ENCODE measurements at places on chromosomes 11 and 22.
A peak's percentile ranks its signal among the peaks of the same experiment; 100 is the strongest.

- DNase-seq, result no peak
Observed at GRCh38 chr22:35044607-35045390, 21.2 kb upstream of the ISX start.

- DNase-seq, result no peak
Observed at GRCh38 chr11:46435679-46436078, 44.1 kb upstream of the CHRM4 start.

GRCh38 chr11:62438641-62439040 lies 19.8 kb downstream of the SCGB1A1 start:
- DNase-seq, result no peak

GRCh38 chr11:6554828-6555706 lies 48.3 kb downstream of the RRP8 start:
- DNase-seq, result no peak

GRCh38 chr11:46112961-46113607 lies 8.2 kb downstream of the PHF21A start:
- peak; percentile 80 for DNase-seq

- no peak for DNase-seq
Observed at GRCh38 chr11:70799386-70799785, 401.1 kb downstream of the CTTN start.

DNA sequence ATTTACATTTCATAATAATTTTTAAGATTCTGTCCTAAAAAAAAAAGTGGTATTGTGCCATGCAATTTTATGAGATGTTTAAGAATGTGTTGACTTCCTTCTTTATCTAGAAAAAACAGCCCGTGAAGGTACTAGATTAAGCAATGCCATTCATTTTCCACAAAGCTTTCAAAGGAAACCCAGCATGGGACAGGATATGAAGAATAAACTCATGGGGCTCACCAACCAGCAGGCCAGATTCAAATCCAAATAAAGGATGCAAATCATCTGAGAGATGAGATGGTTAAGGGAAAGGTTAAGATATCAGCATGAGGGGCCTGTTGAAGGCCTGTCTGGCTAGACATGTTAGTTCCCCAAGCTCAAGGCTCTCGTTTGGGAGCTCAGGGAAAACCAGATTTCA lies 199.1 kb downstream of the SWAP70 start:
- no peak for DNase-seq

DNA sequence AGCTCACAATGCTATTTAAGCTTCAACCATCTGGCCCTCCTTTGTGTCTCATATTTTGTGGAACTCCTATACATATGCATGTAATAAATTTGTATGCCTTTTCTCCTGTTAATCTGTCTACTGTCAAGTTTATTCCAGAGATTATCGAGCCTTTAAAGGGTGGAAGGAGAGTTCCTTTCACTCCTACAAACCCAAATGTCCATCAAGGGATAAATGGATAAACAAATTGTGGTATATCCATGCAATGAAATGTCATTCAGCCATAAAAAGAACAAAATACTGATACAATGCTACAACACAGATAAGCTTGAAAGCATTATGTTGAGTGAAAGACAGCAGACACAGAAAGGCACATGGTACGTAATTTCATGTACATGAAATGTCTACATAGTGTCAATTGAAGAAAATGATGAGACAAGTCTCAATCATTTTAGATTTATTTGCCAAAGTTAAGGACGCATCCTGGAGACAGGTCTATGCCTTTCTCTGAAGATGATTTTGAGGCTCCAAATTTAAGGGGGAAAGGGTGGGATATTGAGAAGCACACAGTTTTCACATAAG lies 17.7 kb upstream of the FEZ1 start:
- peak; percentile 22 for DNase-seq

GRCh38 chr11:92929246-92929645 lies 40.2 kb upstream of the MTNR1B start:
- no peak for DNase-seq

DNA sequence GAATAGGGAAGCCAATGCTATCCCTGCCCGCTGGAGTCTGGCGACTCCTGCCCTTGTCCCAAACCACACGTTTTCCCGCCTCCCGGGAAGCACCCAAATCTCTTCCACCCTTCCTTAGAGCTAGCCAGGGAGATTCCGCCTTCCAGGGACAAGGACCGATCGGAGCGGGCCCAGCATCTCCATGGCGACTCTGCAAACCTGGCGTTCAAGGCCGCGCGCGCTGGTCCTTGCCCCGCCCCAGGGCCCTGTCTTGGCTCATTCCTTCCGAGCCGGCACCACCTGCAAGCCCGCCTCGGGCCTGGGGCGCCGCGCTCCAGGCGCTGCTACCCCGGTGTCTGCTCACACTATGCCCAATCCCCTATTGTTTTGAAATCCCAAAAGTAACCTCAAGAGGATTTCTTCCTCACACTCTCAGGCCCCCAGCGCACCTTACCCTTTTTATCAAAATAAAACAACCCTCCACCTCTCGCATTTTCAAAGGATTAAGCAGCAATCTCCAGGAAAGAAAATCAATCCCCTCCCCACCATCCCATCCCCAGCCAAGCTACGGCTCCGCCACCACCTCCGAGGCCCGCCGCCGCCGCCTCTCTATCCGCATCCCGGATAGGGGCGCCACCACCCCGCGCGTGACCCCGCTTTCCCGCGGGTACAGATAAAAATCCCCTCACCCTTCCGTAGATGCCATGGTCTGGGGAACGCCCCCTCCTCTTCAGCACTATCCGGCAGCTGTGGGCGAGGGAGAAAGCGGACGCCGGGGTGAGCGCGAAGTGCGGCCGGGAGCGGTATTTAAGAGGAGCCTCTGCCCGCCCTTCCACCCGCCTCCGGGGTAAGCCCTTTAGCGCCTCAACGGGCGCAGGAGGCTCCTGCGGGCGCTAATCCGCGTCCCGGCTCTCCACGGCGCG lies 825 bp downstream of the SLC1A2 start:
- DNase-seq, result peak; percentile 62

DNA sequence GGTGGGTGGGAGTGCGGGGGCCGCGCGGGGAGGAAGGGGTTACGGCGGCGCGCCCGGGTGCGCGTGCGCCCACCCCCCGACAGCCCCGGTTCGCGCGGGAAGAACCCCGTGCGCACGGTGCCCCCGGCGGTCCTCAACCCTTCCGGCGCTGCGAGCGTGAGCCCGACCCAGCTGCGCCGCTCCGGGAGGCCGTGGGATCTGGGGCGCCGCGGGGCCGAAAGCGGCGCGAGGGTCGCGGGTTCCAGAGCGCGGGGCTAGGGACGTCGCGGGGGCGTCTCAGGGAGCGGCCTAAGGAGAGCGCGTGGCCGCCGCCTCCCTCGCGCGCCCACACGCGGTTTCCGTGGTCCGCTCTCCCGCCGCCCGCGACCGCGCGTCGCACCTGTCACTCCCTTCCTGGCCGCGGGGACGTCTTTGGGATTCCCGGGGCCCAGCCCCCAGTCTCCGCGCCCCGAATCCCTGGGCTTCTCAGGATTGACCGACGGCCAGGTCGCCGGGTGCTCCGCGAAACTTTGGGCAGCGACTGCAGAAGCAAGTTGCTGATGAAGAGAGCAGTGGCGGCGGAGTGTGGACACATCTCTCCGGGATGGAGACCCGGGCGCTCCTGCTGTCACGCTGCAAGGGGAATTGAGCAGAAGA lies 582 bp downstream of the SREBF2 start:
- peak; percentile 57 for DNase-seq

GRCh38 chr22:37292641-37293040 lies 10.3 kb downstream of the CYTH4 start:
- no peak for DNase-seq

- no peak for DNase-seq
Observed at GRCh38 chr11:124783002-124783401, 17.2 kb downstream of the MSANTD2 start.

DNA sequence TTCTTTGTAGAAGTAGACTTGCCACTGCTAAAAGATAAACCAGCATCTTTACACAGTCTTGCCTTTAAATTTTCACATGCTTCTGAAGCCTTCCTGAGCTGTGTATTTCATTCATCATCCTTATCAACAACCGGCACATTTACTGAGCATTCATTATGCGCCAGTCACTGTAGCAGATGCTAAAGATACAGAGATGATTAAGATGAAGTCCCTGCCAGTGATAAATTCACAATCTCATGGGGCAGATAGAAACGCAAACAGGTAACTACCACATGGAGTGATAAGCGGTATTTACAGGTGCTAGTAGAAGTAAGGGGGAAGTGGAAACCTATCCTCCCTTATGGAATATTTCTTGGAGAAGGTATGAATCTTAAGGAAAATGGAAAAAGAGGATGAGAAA lies 67.2 kb downstream of the PRCP start:
- no peak for DNase-seq

DNA sequence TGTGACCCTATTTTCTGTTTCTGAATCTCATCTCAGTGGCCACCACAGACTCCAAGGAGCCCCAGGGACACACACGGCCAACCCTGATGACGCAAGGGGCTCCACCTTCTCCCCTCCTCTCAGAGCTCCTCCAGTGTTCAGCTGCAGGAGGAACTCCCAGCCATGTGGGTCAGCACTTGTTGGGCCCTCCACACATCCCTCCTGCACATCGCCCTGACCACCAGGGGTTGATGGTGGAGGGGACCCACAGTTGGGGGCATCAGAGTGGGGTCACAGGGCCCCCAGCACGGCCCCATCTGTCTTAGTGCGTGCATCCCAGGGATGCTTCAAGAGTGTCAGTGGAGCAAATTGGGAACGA lies 499.6 kb downstream of the BRD1 start:
- DNase-seq, result no peak

GRCh38 chr22:24148266-24149197 lies 32.8 kb upstream of the SUSD2 start:
- DNase-seq, result no peak

GRCh38 chr11:74371269-74372052 lies 26.8 kb downstream of the PGM2L1 start:
- DNase-seq, result no peak

DNA sequence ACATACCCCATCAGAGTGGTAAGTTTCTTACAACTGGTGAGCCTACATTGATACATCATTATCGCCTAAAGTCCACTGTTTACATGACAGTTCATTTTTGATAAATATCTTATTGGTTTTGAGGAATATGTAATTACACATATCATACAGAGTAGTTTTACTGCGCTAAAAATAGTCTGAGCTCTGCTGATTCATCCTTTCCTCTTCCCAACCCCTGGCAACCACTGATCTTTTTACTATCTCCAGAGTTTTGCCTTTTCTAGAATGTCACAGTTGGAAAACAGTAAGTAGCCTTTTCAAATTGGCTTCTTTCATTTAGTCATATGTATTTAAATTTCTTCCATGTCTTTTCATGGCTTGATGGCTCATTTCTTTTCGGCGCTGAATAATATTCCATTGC lies 112.8 kb downstream of the LARGE1 start:
- DNase-seq, result no peak

DNA sequence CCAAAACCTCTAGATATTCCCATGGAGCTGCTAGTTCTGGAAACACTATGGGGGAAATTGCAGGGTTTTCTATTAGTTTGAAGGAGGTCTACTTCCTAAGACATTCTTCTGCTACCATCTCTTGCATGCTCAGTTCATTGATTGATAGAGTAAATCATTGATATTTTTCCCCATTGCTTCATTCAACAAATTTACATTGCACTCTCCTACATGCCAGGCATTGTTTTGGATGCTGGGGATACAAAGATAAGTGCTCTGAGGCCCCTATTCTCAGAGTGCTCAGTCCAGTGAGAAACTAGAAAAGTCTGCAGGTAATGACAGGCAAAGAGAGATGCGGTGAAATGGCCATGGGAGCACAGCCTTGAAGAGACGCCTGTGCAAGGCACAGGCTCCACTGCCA lies 313.1 kb downstream of the KIRREL3 start:
- DNase-seq, result no peak

DNA sequence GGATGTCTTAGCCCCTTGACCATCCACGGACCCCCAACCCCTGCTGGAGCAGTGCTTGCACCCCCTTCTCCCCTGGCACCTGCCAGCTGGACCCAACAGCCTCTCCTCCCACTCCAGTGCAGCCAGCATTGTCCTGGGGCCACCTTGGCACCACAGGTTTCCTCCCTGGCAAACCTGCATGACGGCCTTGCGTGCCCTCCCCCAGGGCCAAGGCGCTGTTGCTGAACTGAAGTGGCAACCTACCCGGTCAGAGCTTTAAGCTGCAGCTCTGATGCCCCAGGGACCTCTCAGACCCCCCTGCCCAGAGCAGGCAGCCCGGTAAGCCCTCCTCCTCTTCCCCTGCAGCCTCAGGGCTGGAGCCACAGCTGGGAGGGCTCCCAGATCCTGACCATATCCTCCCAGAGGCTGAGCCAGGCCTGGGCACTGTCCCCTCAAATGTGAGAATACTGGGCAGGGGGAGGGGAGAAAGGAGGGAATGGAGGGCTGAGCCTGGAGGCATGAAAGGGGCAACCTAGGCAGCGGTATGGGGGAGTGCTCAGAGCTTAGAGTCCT lies 1.8 kb upstream of the LRRC75B start:
- no peak for DNase-seq

Data from NCI-H2171 treated with DMSO at 0.1 percent for 48 hours (cell line).